Naive thymus-derived CD8-positive, alpha-beta T cell (primary cell): ENCODE measurements at places on chromosomes 1 and 21.

GRCh38 chr1:160781186-160781766 is 14.7 kb upstream of the LY9 start:
- peaks cover 31% of the 10 kb centered on the region for H3K4me1 ChIP-seq
- DNase-seq = no peak
- no peak overlapping the region for H3K27ac ChIP-seq

GRCh38 chr1:99003581-99004253 is 944 bp downstream of the PLPPR5 start:
- DNase-seq = no peak
- peak overlapping the region; percentile 80 for H3K4me3 ChIP-seq
- peaks cover 2% of the 10 kb centered on the region for H3K36me3 ChIP-seq
- no peak overlapping the region for H3K27ac ChIP-seq
- peaks cover 6% of the 10 kb centered on the region for H3K4me1 ChIP-seq
- H3K27me3 ChIP-seq = peaks cover 48% of the 10 kb centered on the region

DNA sequence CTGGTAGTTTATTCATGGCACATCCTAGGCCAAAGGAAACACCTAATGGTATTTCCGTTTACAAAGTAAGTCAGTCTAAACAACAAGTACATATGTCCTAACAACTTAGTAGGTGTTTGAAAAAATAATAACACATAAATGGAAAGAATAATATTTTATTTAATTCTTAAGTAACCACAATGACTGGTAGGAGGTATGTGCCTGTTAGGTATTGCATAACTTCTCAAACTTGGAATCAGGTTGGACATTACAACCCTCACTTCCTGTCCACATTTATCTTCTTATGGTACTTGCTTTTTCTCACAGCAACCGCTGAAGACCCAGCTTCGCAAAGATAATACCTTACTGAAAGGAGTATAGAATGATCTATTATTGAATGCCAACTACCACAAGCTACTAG is 64.2 kb downstream of the VPS13D start:
- DNase-seq = no peak
- no peak overlapping the region for H3K4me3 ChIP-seq
- no peaks in the 10 kb centered on the region for H3K27me3 ChIP-seq
- peaks cover 4% of the 10 kb centered on the region for H3K36me3 ChIP-seq

DNA sequence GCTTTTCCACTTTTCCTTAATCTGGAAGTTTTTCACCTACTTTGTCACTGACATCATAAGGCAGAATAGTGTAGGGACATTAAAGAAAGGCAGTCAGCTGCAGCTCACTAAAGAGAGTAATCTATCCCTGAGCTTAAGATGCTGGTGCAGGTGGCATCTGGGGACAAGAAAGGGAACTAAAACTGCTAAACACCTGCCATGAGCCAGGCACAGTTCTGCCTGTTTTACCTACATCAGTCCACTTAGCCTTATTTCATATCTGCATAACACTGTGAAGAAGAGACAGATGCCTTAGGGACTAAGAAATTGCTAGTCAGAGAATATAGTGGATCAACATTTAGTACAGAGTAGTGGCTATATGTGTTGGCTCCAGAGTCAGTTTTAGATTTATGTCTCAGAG is 88.1 kb downstream of the GPATCH2 start:
- no peaks in the 10 kb centered on the region for H3K4me1 ChIP-seq
- no peak overlapping the region for H3K27ac ChIP-seq
- H3K27me3 ChIP-seq = no peaks in the 10 kb centered on the region
- no peak for DNase-seq
- no peak overlapping the region for H3K4me3 ChIP-seq
- H3K36me3 ChIP-seq = peaks cover 20% of the 10 kb centered on the region

DNA sequence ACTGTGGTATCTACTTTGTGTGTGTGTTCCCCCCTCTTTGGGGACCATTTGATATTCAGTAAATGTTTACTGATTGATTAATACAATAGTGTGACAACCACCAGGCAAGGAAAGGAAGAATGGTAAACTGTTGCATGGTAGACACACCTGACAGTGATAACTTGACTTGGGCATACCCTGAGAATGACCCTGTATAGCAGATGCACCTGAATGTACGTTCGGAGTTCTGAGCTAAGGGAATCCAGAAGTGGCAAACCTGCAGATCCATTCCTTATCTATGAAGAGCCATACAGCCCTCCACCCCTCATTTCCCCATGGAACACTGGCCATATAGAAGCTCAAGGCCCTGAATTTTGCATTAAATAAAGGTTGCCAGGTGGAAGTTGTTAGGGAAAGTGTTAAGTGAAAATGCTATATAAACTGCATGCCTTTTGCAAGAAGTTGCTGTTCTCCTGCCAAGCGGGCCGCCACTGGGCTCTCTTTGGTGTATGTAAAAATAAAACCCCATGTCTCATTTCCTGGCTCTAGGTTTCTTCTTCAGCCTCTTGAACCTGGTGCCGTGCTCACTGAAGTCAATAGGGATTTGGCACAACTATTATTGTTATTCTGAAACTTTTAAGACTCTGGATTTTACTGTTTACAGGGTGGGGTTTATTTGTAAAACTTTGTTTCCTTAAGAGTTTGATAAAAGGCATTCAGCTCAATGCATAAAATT is 32.6 kb upstream of the DENND1B start:
- no peaks in the 10 kb centered on the region for H3K36me3 ChIP-seq
- no peaks in the 10 kb centered on the region for H3K27me3 ChIP-seq
- no peak overlapping the region for H3K4me3 ChIP-seq
- DNase-seq = no peak
- H3K4me1 ChIP-seq = no peaks in the 10 kb centered on the region
- H3K27ac ChIP-seq = no peak overlapping the region

DNA sequence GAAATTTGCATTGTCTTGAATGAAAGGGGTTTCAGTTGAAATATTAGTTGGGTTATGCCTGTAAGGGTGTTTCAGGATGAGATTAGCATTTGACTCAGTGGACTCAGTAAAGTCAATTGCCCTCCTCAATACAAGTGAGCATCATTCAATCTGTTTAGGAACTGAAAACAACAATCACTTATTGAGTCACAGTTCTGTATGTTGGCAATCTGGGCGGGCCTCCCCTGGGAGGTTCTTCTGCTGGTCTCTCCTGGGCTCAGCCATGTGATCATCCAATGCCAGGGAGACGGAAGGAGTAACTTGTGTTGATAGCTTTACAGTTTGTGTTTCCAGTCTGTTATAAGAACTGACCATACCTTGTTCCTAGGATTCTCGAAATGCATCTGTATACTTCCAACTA is 262.9 kb upstream of the RUNX1 start:
- H3K36me3 ChIP-seq = no peaks in the 10 kb centered on the region
- H3K27ac ChIP-seq = no peak overlapping the region
- DNase-seq = no peak

DNA sequence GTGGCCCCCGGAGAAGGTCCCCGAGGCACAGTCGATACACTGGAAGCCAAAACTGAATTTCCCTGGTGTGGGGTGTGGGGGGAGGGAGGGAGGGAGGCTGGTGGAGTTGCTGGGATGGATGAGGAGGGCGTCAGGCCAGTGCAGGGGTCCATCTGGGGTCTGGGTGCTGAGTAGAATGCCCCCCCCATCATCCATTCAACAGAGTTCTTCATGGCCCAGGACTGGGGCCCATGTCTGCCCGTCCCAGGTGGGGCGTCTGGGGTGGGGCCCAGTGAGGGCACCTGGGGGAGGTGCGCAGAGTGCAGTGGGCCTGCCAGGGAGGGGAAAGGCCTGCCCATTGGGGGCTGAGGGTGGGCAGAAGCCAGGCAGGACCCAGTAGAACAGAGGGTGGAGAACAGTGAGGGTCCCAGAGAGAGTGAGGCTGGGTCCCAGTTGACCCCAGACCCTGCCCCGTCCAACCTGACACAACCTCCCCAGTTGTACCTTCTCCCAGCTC is 1.9 kb downstream of the TNFRSF18 start:
- DNase-seq = no peak
- no peak overlapping the region for H3K4me3 ChIP-seq
- no peak overlapping the region for H3K27ac ChIP-seq
- H3K4me1 ChIP-seq = peaks cover 28% of the 10 kb centered on the region
- H3K36me3 ChIP-seq = no peaks in the 10 kb centered on the region

GRCh38 chr1:35783055-35783583 is 13.3 kb upstream of the CLSPN start:
- no peak for DNase-seq
- no peaks in the 10 kb centered on the region for H3K27me3 ChIP-seq
- no peak overlapping the region for H3K27ac ChIP-seq
- no peak overlapping the region for H3K4me3 ChIP-seq
- H3K36me3 ChIP-seq = no peaks in the 10 kb centered on the region
- H3K4me1 ChIP-seq = no peaks in the 10 kb centered on the region

DNA sequence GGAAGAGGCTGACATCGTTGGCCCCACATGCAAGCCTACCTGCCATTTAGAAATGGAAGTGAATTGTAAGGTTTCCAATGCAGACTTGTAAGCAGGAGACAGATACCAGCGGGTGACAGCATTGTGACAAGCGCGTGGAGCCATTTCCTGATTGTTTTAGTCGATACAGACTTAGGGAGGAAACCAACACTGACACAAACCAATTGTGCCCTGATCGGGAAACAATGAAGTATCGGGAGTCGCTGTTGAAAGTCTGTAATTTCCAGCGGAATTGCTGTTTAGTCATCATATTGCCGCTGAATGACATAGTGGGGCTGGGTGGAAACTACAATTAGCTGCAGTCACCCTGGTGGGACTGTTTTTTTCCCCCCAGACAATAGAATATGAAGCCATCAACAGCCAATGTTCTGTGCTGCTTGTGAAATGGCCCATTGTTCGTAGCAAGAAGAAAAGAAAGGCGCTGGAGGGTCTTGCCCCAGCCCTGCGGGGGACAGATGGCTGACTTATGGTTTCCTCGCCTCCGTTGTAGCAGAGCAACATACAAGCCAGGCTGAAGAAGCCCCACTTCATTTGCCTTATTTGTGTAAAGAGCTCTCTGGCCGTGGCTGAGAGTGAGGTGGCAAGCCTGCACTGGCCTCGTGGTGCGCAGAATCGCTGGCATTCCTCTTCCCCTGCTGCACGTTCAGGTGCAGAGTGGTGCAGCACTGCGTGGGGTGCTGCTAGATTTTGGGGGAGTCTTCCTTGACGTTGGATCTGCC is 462.7 kb downstream of the CAMTA1 start:
- no peaks in the 10 kb centered on the region for H3K36me3 ChIP-seq
- H3K4me1 ChIP-seq = no peaks in the 10 kb centered on the region
- no peak overlapping the region for H3K27ac ChIP-seq
- no peak for DNase-seq
- H3K4me3 ChIP-seq = no peak overlapping the region

DNA sequence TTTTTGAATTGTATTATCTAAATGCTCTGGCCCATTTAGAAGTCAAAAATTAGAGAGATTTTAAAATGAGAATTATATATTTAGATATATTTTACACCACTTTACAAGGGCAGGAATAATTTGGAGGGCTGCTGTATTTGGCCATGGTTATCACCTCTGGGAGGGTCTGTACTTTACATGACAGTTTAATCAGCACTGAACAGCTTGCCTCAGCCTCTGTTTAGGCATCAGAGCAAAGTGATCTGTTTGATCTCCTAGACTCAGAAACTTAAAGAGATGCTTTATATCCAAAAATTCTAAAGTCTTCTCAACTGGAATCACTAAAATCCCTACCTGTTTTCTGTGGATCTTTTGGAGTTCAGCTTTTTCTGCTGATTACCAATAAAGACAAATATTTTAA is 5.4 kb upstream of the SPTA1 start:
- no peaks in the 10 kb centered on the region for H3K36me3 ChIP-seq
- no peaks in the 10 kb centered on the region for H3K4me1 ChIP-seq
- H3K4me3 ChIP-seq = no peak overlapping the region
- no peak for DNase-seq
- H3K27ac ChIP-seq = no peak overlapping the region

- peaks cover 15% of the 10 kb centered on the region for H3K4me1 ChIP-seq
- H3K4me3 ChIP-seq = no peak overlapping the region
- H3K36me3 ChIP-seq = peaks cover 9% of the 10 kb centered on the region
- peaks cover 12% of the 10 kb centered on the region for H3K27me3 ChIP-seq
- no peak for DNase-seq
Observed at GRCh38 chr1:201173736-201174135, 16.9 kb upstream of the IGFN1 start.

DNA sequence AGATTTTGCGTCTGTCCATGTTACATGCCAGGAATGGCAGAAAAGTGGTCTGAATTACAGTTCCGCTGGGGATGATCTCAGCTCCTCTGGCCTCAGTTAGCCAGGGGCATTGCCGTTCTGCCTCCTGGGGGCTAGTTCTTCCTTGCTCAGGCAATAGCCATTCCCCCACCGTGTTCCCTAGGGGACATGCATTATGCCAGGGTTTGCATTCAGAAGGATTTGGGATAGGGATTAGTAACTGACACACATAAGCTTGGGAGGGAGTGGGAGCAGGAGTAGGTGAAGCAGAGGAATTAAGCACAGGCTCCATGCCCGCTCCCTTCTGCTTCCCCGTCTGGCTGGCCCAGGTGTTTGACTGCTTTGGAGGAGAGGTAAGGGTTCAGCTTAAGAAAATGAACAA is 12.7 kb downstream of the LRRC71 start:
- H3K4me1 ChIP-seq = peaks cover 15% of the 10 kb centered on the region
- no peak for DNase-seq
- peaks cover 34% of the 10 kb centered on the region for H3K27me3 ChIP-seq
- no peaks in the 10 kb centered on the region for H3K36me3 ChIP-seq

- H3K4me3 ChIP-seq = no peak overlapping the region
- no peaks in the 10 kb centered on the region for H3K27me3 ChIP-seq
- no peaks in the 10 kb centered on the region for H3K36me3 ChIP-seq
- no peak for DNase-seq
- peaks cover 2% of the 10 kb centered on the region for H3K4me1 ChIP-seq
Observed at GRCh38 chr1:225765982-225766674, 11.5 kb upstream of the SRP9 start.

DNA sequence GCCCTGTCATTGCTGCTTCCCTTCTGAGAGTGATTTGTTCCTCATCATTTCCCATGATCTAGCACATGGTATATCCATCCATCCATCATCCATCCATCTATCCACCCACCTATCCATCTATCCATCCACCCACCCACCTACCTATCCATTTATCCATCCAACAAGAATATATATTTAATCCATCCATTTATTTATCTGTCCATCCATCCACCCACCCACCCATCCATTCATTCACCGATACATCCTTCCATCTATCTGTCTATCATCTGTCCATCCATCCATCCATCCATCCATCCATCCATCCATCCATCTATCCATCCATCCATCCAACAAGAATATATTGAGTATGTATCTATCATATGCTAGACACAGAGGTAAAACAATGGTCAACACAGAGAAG is 100.0 kb upstream of the ACTL8 start:
- no peaks in the 10 kb centered on the region for H3K27me3 ChIP-seq
- no peak overlapping the region for H3K27ac ChIP-seq
- H3K4me1 ChIP-seq = no peaks in the 10 kb centered on the region
- no peak for DNase-seq
- H3K36me3 ChIP-seq = no peaks in the 10 kb centered on the region

DNA sequence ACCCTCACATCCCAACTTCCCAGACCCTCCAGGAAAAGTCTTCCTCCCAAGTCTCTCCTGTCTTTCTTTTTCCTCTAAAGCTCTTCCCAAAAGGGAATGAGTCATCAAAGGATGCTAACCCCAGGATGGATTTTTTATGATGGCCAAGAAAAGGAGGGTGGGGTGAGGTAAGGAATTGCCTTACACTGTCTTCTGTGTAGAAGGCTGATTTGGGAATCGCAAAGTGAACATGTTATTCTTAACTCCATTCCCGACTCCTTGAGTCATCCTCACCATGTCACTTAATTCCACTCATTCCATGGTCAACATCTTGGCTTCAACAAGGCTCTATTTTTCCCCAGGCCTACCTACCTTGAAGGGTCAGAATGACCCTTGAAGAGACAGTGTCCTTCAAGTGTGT is 44.0 kb downstream of the TBX15 start:
- H3K4me1 ChIP-seq = no peaks in the 10 kb centered on the region
- H3K4me3 ChIP-seq = no peak overlapping the region
- H3K27ac ChIP-seq = no peak overlapping the region
- DNase-seq = no peak
